ENCODE measurements at places on chromosomes 7 and 10.
A peak's percentile ranks its signal among the peaks of the same experiment; 100 is the strongest.

DNA sequence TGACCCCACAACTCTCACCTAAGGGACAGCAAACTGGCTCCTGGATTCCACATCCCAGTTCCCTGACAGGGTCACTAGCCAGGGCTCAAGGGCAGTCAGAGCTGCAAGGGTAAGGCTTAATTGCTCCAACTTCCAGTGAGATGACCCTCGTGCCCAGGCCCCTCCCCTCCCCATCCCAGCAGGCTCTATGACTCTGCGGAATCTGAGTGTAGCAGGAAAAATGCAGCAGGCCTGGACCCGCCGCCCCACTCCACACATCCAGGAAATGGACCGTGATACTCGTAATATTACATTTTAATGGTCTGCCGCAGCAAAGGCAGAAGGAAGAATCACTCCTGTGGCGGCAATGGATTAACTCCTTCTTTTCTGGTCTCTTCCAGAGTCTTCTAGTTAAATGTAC, 91.7 kb upstream of the CHST15 start:
- DNase-seq = no peak

DNA sequence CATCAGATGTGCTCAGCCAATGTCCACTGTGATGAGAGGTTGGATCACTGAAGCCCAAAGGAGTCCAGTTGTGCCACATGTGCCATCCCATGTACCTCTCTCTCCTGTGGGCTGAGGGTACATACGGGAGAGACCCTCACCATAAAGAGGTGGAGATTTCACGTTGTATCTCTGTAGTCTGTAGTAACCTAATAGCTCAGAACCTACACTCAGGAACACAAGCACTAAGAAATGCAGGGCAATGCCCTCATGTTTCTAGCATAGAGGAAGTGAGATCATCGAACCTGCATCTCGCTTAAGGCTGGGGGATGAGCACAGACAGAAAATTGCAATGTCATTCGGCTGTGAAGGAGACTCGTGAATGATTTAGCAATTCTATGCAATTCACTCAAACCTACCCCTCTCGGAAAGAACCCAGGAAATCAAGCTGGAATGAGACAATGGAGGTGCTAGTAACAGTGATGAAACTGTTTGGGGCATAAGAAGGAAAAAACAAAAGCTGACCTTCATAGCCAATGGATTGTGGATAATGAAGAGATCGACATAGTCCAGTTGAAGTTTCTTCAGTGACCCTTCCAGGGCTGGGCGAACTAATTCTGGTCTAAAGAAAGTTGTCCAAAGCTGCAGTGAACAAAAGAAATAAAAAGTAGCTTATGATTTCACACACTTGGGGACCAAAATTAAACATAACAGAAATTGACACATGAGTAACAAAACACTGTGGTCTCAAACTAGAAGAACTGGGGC, 80.3 kb upstream of the UCN3 start:
- DNase-seq = peak; percentile 39

DNA sequence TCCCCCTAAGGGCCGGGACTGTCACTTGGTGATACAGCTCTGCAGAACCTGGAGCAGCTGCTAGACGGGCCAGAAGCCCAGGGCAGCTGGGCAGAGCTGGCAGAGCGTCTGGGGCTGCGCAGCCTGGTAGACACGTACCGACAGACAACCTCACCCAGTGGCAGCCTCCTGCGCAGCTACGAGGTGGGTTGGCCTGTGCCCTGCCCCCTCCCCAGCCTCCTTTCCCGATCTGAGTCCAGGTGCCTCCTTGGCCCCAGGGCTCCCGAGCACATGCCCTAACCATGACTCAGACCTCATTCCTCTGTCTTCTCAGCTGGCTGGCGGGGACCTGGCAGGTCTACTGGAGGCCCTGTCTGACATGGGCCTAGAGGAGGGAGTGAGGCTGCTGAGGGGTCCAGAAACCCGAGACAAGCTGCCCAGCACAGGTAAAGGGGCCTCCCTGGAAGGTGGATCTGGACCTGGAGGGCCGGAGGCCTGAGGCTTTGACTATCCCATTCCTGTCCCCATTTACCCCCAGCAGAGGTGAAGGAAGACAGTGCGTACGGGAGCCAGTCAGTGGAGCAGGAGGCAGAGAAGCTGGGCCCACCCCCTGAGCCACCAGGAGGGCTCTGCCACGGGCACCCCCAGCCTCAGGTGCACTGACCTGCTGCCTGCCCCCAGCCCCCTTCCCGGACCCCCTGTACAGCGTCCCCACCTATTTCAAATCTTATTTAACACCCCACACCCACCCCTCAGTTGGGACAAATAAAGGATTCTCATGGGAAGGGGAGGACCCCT, 6.4 kb downstream of the NFKB2 start:
- no peak for DNase-seq

GRCh38 chr7:119219663-119220062, 995.2 kb downstream of the ANKRD7 start:
- no peak for DNase-seq

DNA sequence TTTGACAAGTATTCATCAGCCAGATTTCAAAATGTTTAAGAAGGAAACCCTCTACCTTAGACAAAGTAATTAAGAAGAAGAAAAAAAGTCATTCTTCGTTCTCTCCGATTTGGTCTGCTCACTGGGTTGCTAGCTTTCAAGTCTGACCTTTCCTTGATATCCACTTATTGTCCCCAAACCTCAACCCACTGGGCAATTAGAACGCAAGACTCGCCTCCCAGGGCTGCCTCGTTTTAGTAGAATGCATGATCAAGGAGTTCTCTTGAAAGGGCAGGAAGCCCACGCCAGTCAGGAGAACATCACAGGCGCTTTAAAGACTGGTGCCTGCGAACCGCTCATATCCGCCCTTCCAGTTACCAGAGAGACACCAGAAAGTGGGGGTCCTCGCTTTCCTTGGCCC, 637.7 kb downstream of the PARD3 start:
- no peak for DNase-seq

DNA sequence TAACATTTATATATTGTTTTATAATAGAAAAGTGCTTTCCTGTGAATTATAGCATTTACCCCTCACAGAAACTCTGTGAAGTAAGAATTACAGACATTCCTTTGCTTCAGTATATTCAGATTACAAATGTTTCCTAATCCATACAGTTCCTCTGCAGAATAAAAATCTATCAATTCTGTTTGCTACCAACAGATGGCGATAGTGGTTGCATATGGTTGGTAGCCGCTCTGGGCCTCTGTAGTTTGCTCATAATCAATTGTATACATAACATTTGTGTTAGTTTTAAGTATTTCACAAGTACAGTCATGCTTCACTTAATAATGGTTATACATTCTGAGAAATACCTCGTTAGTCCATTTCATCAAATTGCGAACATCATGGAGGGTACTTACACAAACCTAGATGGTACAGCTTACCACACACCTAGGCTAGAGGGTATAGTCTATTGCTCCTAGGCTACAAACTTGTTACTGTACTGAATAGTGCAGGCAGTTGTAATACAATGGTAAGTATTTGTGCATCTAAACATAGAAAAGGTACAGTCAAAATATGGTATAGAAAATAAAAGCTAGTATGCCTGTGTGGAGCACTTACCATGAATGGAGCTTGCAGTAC, 94.4 kb upstream of the STEAP4 start:
- peak; percentile 5 for DNase-seq
